ENCODE measurements at places on chromosomes 3 and 15. TPM values are rescaled to one million over a fixed set of nuclear protein-coding genes. Genes with fewer than 3 reads are reported as not detected.

The CACNA1D gene
- not detected for total RNA-seq

The SI gene
- total RNA-seq: not detected

The GOLGA8K gene
- not detected for total RNA-seq

The ACVR2B gene
- total RNA-seq: 11.4 TPM

The DPPA2 gene
- total RNA-seq: not detected

The KLHL40 gene
- not detected for total RNA-seq

The GHSR gene
- total RNA-seq: not detected

The DGKG gene
- total RNA-seq: not detected

The SERINC4 gene
- not detected for total RNA-seq

The LYZL4 gene
- not detected for total RNA-seq
